Right ventricle myocardium inferior (tissue), 1 donor: ENCODE measurements at places on chromosomes 1 and 21.

DNA sequence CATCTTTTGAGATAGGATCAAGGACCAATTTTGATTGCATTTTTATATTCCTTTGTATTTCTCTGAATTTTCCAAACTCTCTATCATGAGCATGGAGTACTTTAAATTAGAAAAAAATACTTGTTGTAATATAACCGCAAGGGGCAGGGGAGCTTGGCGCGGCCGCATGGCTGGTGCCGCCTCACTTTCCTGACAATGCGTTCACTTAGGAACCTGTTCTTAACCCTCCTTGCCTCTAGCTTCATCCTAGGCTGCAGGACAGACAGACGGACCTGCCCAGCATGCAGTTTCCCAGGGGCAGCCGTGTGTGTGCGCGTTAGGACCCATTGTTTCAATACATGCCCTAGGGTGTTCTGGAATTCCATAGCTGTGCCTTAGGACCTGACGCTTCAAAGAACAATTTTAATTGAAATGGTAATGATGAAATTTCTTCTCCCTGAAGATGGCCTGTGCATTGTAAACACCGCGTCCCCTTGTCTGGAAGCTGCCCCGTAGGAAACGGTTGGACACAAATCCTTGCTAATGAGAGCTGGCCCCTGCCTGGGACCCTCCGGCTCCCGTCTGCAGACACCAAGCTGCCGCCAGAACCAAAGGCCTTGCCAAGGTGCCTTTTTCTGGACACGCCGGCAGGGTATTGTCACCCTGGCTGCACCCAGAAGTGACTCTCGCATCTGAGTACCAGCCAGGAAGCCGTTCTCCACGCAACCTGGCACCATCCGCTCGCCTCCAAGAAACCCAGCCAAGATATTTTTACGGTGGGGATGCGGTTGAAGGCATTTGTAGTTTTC is 466.4 kb downstream of the NPHP4 start:
- no peak for DNase-seq

DNA sequence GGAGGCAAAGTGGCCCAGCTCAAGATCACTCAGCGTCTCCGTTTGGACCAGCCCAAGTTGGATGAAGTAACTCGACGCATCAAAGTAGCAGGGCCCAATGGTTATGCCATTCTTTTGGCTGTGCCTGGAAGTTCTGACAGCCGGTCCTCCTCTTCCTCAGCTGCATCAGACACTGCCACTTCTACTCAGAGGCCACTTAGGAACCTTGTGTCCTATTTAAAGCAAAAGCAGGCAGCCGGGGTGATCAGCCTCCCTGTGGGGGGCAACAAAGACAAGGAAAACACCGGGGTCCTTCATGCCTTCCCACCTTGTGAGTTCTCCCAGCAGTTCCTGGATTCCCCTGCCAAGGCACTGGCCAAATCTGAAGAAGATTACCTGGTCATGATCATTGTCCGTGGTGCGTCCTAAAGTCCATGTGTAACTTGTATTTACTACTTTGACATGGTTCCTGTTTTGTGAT is 2.7 kb downstream of the RBM15 start:
- no peak for DNase-seq

DNA sequence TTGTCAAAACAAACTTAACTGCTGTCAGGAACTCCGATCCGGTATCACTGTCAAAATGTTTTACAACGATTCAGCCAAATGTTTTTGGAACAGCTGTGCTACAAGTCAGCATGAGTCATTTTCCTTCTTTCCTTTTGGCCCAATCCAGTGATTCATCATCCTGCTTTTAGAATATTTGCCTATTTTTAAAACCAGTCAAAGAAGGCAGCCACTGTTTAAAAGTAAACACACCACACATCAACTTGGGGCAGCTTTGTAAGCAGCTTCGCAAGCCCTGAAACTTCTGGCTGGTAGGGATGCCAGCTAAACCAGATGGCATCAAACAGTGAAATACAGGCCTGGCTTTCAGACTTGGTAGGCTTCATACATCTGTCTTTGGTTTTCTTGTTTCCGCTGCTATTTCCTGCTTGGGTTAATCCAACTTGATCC is 14.9 kb downstream of the MAP3K7CL start:
- DNase-seq: no peak

DNA sequence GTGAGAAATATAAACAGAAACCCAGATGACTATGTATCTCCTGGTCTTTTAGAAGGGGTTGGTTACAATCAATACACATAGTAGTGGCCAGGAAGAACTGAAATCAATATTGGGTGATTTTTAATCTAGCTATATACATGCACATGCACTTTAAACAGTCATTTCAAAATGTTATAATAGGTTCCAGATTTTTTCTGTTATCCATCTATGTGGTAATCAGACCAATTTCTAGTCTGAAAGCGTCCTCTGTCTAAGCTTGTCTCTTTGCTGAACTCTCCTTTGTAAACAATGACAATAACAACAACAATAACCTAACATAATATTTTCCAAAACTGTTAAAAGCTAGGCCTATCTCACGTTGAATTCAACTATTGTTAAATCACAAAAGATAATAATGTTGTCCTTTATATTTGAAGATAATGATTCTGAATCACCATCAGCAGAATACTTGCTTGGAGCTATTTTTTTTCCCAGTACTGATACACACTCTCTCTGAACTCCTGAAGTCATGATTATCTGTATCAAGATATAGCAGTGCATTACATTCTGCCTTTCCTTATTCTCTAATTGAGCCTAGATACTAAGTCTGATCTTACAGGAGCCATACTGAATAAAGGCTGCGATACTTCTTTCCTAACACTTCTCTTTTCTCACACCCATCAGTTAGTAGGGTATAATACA is 496.8 kb upstream of the ZRANB2 start:
- no peak for DNase-seq

DNA sequence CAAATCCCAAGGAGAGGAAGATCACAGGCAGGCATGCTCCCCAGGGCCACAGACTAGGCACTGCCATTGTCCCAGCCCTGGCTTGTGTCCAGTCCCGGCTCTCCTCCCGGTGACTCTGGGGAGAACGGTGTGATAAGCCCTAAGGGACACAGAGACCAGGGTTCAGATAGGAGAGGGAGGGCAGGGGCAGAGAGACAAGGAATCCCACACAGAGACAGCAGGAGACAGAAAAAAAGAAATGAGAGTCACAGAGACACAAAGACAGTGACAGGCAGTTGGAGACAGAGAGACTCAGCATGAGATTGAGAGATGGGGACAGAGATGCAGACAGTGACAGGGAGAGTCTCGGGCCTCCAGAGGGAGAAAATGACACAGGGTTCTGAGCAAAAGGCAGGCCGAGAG is 361 bp downstream of the INSRR start:
- no peak for DNase-seq
